Frontal cortex (tissue), 4 donors: ENCODE measurements at places on chromosomes 7 and 10. TPM values are rescaled to one million over a fixed set of nuclear protein-coding genes. Genes with fewer than 3 reads are reported as not detected.

Gene GDF10
- total RNA-seq, result 6.5 TPM

Gene BLVRA
- 16.3 TPM for total RNA-seq

- DNase-seq, result no peak
Measured at GRCh38 chr10:14244801-14245211, 85.9 kb downstream of the FRMD4A start.

GRCh38 chr10:44279426-44280126 is 105.3 kb downstream of the CXCL12 start:
- no peak for DNase-seq

DNA sequence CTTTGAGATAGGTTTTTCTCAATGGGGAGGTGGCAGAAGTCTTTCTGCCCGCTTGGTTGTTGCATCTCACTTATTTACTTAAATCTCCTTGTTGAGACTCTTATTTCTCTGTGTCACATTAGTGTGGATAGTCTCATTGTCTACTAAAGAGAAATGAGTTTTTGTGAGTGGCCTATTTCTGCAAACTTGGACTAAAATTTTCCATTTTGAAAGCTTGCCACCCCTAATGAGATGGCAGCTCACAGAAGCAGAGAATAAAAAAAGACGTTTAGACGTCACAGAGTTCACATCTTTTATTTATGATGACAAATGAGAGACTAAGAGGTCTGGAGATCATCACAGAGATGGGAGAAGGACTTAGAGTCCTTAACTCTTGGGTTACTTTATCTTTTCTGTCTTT is 262.7 kb upstream of the PHYHIPL start:
- no peak for DNase-seq

DNA sequence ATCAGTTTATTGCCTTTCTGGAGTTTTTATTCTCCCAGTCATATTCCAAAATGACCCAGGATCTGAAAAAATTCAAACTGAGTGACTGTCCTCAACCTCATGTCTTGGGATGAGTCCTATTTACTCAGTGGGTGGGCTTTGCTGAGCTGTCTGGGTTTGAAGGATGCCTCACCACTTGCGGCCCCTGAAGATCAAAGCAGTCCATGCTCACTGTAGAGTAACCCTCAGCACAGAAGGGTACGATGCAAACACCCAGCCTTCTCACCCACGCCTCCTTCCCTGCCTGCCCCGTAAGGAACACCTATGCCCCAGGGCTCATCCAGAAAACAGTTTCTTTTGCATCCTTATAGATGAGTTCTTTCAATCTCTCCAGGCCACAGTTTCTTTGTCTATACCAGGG is 42.2 kb upstream of the GRB10 start:
- DNase-seq, result no peak

DNA sequence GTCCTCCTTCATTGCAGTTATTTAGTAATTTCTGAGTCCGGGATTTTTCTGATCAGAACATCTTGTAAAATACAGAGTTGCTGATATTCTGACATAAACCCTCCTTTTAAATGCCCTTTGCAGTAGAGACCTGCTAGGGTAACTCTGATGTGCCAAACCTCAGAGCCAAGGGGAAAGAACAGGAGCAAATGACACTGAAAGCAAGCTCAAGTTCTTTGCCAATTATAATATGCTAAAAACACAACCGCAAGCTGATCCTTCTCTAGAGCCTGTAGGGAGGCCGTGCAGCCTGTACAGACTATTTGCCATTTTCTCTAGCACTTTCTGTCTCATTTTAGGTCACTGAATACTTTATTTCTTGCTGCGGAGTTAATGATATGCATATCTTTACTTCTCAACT is 240.4 kb downstream of the CAMK1D start:
- DNase-seq, result no peak

- DNase-seq, result no peak
Measured at GRCh38 chr10:53463539-53463938, 691.0 kb upstream of the MBL2 start.

GRCh38 chr10:60291344-60291930 is 98.2 kb downstream of the ANK3 start:
- DNase-seq, result no peak

- DNase-seq, result no peak
Measured at GRCh38 chr10:16393271-16393858, 43.4 kb upstream of the PTER start.

Gene ASZ1
- total RNA-seq, result not detected

DNA sequence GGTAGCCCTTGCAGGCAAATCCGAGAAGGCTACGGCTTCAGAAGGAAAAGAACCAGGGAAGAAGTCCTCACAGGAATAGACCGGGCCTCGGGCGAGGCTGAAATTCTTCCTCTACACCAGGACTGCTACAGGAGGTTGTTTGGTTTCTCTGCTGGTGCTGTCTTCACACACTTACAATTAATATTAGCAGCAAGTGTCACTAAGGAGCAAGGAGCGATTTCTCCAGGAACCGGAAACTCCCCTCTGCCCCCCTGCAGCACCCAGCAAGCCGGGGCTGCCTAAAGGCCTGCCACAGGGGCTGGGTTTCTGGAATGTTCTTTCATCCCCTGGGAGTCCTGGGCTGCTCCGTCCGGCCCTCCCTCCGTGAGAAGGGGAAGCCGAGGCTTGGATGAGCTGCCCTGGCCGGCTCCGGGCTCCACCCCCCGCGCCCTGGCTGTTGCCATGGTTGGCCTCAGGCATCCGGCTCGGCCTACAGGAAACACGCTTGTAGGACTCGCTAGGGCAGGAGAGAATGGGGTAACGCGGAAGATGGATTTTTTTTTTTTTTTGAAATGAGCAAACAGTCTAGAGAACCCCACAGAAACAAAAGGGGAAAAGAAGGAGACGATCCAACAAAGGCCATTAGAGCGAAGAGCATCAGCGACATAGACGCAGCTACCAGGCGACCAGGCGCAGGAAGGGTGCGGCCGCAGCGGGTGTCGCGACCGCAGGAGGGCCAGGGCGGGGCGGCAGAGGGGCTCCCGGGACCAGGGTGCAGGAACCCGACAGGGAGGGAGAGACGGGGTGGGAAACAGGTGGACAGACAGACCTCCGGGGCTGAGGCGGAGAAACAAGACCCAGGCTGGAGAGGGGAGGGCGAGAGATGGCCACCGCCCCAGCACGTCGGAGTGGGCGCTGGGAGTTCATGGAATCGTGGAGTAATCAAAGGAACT is 33.0 kb downstream of the EN2 start:
- no peak for DNase-seq

DNA sequence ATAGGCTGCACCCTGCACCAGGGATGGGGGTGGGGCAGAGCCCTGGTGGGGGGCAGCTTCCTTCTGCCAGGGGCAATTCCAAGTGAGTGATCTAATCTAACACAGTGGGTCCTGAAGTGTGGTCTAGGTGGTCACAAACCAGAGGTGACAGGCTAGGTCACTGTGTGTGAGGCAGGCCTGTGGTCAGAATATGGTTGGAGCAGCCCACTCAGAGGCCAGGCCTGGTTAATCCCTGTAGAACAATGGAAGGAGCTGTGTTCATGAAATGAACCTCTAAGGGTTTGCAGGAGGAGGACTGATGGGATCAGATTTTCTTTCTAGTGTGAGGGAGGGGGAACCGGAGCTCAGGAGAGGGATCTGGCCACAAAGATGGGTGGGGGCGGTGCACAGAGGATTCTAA is 10.0 kb upstream of the TSPAN14 start:
- no peak for DNase-seq

DNA sequence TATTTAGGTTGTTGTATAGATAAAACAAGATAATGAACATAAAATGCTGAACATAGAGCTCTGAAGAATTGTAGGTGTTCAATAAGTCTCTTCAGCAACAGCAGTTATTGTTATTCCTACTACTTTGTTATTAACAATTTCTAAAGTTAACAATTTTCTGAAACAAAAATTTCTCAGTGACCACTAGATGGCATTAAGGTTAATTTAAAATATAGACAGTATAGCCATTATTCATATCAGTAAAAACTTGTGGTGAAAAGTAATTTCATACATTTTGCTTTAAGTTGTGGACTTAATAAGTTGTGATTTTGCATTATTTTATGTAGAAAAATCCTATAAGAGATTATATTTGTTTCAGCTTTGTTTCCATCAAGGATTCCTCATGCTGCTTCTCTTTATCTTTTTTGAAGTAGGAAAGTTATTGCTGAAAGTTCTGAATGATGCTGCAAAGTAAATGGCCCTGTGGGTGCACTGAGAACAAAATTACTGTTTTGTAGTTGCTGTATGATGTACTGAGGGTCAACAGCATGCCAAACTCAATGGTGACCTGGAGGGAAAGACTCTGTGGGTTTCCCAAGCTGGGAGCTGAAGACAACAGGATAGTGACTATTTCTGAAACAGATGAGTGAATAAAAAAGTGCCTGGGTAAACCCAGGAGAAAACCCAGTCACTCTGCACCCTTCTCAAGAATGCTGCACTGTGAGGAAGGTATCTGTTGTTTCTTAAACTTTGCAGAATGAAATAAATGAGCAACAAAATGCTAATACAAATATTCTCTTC is 253.6 kb downstream of the KIF20B start:
- DNase-seq, result no peak

Gene C10orf67
- 0.41 TPM for total RNA-seq

DNA sequence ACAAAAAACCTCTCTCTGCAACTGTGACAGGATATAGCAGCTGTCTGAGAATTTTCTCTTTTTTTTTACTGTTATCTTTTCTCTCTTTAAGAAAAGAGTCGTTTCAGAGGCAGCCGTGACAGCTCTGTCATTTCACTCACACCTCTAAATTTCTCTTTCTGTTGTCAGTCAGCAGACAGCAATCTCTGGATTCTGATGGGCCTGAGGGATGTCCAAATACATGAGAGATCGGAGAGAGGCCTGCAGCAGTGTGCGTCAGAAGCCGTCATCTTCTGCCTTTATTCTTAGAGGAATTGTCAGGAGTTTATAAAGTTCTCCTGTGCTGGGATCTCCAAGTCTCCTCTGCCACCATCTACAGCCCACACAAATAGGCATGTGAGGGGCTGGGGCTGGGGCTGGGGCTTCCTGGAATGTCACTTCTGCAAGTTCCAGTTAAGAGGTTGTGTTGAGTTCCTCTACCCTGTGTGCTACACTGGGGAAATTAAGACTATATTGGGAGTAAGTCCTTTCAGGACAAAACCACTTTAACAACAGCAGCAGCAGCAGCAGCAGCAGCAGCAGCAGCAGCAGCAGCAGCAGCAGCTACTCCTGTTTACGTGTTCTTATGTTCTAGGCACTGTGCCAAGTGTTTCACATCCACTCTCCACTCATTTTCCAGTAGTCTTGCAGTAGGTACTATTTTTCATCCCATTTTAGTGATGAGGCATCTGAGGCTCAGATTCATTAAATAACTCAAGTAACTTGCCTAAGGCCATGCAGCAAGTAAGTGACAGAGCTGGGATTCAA is 541.3 kb downstream of the LRMDA start:
- no peak for DNase-seq

DNA sequence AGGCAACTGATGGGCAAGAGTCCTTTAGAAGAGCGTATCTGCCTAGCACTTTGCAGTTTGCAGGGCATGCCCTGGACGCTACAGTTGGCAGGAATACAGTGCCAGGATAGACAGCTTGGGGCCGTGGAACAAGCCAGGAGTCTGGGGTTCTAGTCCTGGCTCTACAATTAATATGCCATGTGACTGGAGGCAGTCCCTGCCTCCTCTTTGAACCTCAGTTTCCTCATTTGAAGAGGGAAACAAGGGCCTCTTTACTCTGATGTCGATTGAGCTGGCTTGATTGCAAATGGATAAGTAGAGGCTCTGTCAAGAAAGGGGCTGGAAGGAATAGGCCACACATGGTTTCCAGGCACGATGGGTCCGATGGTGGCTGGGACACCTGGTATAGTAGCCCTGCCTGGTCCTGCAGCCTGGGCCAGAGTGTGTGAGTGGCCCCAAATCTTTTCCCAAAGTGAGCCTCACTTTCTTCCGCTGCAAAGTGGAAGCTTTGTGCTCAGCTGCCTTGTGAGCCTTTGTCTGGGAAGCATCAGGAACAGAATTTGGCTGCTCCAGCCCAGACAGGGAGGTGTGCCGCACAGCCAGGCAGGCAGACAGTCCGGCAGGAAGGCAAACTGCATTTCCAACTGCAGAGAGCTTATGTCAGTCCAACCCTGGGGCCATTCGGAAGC is 111.4 kb upstream of the PPIF start:
- no peak for DNase-seq

DNA sequence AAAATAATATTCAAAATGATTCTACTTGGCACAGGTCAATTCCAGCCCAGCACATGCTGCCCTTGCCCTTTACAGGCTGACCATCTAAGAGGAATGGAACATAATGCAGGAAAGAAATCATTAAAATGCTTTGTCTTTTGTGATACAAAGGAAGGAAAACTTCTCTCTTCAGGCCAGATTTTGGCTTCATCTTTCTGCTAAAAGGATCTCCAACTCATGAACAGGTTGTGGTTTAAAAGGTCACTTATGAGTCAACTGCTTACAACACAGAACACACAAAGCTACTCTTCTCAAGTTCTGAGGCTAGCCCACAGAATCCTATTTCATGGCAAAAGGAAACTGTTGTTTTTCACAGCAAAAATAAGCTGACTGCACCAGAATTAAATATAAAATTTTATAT is 197.1 kb downstream of the DOCK4 start:
- DNase-seq, result no peak

DNA sequence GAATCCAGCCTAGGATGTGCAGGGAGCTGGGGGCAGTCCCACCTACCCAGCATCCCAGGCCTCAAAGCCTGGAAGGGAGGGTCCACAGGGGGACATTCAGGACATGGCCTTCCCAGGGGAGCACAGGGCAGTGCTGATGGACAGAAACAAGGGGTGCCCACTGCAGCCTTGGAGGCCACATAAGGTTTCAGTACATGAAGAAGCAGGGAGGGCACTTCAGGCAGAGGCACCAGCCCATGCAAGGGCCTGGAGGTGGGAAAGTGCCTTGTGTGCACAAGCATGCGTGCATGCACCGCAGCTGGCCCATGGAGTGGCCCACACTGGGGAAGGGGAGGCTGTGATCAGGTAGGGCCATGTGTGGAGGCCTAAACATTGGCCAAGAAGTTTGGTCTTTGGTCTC is 9.1 kb downstream of the C10orf105 start:
- no peak for DNase-seq

Gene RAMP3
- 5.7 TPM for total RNA-seq

GRCh38 chr7:35657125-35657524 is 37.8 kb downstream of the HERPUD2 start:
- DNase-seq, result no peak

DNA sequence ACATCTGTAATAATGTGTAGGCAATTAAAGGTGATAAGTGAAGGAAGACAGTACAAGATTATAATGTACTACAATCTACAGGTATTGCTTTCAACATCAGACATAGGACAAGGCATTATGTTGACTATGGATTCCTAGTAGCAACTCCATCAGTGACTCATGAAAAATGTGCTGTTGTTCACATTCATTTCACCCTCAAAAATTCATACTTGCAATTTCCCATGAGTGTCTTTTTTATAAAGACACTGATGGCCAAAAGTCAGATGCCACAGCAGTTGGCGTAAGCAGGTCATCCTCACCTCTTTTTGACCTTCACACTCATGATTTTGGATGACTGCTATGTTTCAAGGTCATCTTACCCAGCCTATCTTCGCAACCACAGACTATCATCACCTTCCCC is 100.0 kb upstream of the AMPH start:
- DNase-seq, result no peak

GRCh38 chr7:41992881-41993867 is 243.8 kb downstream of the GLI3 start:
- DNase-seq, result no peak

- DNase-seq, result no peak
Measured at GRCh38 chr7:143280566-143280965, 4.2 kb upstream of the TMEM139 start.

GRCh38 chr7:139422126-139422525 is 61.3 kb downstream of the KLRG2 start:
- DNase-seq, result no peak
